ENCODE measurements at places on chromosomes 7 and 10.

GRCh38 chr7:24401628-24402593 lies 117.9 kb downstream of the NPY start:
- DNase-seq, result peak; percentile 8

DNA sequence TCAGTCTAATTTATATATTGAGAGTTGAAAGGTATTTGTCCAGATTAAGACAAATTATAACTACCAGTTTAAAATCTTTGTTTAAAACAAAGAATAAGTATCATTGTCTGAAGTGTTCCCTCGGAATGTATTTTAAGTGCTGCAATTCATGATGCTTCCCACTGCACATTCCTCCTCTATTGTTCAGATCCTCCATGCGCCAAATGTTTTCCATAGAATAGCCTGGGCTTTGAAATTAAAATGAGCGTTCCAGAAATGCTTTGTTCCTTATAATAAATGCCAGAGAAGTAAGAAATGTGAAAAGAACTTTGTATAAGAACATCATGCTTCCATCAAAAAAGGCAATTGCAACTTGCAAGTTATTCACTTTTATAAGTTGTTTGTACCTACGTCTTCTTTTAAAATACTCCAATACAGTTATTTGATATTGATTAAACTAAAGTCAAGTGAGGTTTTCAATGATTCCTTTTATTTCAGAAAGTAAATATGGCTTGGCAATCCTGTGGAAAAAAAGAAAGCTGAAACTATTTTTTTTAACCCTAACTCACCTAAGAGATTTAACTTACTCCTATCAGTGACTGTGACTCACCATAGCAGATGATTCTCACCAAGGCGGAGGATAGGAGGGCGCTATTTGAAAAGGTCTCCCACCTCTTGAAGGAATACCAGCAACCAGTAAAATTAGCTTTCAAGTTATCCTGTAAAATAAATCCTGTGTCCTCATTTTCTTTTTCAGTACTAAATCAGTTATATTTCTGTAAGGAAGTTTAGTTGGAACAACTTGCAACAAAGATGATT lies 85.8 kb downstream of the CTNNA3 start:
- DNase-seq, result peak; percentile 60

GRCh38 chr10:13528123-13528874 lies 515 bp downstream of the BEND7 start:
- DNase-seq, result no peak

- DNase-seq, result no peak
These were observed 247.8 kb downstream of the OTUD1 start for GRCh38 chr10:23686722-23687121.

GRCh38 chr7:108010377-108010776 lies 7.4 kb upstream of the LAMB1 start:
- DNase-seq, result no peak

DNA sequence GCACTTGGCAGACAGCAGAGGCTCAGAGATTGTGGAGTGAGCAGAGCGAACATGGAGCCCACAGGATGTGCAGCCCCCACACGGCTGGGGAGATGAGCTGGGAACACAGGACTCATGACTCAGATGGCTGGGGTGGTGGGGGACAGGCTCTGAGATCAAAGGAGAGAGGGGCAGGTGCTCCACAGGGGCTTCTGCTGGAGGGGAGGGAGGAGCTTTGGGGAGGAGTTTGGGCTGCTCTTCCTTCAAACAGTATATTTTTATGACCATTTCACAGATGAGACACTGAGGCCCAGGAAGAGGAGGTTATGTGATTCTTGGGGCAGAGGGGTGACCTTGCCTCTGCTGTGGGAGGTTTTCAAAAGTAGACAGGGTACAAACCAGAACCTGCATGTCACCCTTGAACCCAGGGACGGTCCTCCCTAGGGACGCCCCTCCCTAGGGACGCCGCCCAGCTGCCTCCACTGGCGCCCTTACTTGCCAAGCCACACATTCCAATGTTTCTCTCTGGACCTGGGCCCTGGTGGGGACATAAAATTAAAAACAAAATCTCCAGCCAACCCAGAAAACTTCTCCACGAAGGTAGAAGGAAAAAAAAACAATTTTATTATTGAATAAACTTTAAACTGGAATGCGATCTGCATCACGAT lies 981 bp upstream of the CRYGN start:
- no peak for DNase-seq

DNA sequence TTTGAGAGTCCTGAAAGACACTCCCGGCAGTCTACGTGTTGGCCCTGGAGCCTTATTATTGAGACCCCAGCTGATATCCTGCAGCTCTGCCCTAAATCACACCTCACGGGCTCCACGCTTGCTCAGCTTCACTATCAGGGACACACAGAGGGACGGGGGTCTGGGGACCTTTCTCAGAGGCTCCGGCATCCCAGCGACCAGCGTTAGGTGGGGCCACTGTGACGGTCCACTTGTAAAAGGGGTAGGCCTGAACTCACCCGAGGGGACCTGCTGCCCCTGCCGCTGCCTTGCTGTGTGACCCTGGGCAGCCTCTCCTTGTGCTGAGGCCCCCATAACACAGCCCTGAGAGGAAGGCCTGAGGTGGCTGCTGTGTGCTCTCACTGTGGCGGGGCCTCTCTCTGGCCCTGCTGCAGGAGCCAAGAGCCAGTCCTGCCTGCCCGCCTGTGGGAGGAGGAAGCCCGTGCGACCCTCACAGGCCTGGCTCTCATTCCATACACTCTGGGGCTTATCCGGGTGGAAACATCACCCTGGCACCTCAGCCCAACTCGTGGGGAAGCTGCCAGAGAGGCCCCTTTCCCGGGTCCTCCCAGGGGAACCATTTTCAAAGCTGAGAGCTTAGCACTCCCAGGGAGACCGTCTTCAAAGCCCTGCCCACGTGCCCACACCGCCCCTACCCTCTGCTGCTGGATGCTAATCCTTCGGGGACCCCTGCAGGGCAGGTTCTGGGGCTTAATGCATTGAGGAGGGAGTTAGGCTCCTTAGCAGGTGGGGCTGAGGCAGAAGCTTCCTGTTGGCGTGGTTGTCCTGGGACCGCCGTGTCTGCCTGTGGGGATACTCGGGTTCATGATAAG lies 21.7 kb downstream of the AQP1 start:
- no peak for DNase-seq

DNA sequence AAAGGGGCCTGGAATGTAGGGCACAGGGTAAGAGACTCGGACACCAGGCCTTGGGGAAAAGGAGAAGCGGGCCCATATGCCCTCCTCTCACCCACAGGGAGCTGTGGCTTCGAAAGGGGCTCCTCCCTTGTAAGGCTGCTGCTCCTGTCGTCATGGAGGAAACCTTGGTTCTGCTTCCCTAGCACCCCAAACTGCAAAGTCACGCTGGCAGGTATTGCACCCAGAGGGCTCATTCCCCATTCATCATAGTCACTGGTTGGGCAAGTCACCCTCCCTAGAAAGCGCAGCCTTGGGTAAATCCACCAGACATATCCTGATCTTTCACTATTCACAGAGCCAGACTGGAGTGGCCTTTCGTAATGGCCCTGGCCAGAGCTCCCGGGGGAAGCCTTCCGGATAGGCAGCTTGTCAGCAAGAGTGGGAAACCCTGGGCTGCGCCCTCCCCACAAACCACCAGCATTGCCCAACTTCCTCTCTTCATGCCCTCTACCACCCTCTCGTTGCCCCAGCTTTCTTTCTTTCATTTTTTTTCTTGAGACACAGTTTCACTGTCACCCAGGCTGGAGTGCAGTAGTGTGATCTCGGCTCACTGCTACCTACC lies 121.0 kb downstream of the HIP1 start:
- no peak for DNase-seq

DNA sequence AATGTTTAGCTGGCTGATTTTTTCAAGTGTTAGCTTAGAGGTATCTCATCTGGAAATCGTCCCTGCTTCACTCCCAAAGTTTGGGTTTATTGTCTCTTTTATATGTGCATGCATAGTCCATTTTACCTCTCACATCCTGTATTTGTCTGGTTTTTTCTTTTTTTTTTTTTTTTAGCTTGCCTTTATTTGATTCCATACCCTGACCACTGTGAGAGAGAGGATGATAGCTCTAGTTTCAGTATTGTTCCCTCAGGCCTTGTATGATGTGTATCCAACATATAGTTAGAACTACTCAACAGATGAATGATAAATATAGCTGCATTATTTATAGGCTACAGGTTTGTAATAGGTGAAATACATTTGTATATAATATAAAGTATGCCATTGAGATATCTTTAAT lies 29.9 kb downstream of the PCGF5 start:
- no peak for DNase-seq

DNA sequence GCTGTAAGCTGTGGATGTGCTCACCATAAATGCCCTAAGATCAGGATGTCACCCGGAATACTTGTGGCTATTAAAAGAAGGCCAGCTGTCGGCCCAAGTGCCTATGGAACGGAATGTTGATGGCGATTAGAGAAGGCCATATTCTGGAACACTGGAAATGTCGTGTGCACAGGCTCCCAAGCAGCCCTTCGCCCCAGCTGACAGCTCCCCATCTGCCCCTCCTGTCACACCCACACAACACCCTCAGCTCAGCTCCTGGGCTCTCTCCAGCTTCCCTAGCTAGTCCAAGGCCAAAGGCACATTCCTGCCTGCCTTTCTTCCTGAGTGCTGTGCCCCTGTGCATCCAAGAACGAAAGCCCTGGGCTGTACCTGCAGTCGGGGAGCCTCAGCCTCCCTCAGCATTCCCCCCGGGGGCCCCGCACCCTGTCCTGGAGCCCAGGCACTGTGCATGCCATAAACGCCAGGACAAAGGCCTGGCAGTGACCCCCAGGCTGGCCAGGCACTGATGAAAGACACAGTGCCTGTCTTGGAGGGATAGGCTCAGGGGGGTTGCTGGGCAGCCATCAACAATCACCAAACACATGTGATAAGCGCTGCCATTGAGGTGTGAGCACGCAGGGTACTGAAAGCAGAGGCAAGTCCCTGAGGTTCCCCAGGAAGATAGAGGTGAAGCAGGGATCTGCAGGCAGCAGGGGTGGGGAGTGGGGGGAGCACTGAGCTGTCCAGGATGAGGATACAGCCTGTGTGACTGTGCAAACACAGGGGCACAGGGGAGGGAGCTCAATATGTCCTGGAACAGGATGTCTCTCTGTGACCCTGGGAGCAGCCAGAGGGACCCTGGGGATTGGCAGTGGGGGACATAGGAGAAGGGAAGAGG lies 3.7 kb upstream of the LDB3 start:
- no peak for DNase-seq

DNA sequence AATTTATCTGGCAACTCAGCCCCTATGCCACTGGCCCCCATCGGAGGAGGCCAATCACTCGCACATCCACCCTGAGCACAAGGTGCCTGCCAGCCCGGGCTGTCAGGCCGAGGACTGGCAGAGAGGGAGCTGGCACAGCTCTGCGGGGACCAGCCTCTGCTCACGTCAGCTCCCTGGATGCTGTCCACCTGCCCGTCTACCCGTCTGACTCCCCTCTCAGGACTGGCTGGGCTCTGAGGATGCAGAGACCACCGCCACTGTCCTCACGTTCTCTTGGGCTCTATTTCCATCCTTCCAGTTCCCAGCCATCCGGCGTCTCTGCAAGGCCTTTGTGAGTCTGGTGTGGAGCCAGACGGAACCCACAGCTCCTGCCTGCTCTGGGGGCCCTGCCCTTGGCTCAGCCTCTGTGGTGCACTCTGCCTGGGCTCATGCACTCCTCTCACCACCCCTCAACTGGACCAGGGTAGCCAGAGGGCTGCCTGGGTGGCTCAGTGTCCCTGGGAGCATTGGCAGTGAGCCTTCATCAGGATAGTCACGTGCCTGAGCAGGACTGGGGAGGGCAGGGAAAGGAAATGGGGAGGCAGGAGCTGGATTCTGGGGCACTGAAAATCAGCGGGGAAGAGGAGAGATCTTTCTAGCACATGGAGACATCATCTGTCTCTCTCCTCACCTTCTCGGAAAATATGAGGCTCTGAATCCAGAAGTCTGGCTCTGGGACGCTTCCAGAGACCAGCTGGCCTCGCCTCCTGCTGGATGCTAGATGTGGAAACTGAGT lies 38.0 kb upstream of the PCBD1 start:
- DNase-seq, result no peak

GRCh38 chr7:50140688-50141087 lies 47.6 kb upstream of the ZPBP start:
- DNase-seq, result no peak

- DNase-seq, result no peak
These were observed 23.7 kb upstream of the NUB1 start for GRCh38 chr7:151317936-151318335.

DNA sequence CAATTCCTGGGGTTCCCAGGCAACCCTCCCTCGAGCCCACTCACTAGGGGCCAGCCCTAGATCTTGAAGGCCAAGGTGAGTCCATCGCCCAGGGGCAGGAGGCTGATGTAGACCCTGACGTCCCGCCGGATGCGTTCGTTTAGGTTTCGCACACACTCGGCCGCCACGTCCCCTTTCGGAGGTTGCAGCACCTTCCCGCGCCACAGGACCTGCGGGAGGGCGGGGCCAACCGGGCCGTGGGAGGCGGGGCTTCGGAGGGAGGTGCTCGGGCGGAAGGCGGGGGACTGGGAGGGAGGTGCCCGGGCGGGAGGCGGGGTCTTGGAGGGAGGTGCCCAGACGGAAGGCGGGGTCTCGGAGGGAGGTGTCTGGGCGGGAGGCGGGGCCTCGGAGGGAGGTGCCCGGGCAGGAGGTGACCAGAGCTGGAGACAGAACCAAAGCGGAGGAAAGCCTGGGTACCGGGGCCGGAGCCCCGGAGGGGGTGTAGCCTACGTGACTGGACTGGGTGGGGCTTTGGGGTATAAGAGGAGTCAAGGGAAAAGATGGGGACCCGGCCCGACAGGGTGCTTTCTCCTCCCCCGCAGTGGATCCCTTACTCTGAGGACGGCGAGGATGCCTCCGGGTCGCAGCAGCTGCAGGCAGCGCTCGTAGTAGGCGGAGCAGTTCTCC lies 1.6 kb downstream of the COMTD1 start:
- peak; percentile 85 for DNase-seq

DNA sequence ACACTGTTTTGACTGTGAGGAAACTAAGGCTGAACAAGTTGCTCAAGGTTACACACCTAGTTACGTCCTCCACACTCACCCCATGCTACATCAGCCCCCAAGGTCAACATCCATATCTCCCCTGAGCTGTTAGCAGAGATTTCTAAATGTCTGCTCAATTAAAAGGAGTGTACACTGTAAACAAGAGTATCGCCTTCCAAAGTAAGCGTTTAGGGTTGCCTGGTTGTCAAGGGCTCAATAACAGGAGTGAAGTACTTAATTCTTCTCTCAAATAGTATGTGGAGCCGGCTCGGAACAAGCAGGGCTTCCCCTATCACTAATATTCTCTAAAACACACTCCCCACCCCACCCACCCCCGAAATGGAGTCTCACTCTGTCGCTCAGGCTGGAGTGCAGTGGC lies 412.8 kb upstream of the GALNT17 start:
- no peak for DNase-seq
